ENCODE measurements at places on chromosomes 1 and 21.

DNA sequence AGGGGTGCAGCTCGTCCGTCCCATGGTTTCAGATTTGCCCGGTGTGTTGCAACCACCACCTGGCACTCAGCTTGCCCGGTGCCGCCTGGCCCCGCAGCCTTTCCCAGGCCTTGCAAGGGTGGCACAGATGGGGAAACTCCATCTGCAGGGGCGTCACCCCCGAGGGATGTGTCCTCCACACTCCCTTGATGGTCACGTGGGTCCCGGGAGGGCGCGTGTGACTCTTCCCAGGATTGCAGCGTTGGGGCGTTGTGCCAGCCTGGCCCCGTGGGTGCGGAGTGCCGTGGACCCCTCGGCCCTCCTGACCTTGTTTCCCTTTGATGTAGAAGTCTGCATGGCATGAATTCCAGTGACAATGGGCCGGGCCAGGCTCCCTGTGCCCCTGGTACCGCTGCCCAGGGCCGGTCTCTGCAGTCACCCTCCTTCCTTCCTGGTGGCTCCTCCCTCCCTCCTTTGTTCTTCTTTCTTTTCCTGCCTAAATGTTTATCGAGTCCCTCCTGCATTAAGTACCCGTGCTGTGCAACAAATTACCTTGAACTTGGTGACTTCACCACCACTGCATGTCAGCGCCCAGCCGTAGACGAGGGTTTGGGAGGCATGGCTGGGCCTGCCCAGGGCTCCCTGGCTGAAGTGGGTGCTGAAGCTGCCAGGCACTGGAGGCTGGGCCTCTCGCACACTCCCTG lies 22.9 kb downstream of the RRP1 start:
- no peak for DNase-seq

- DNase-seq, result no peak
These were observed 58.6 kb downstream of the DDR2 start for GRCh38 chr1:162690672-162691434.

DNA sequence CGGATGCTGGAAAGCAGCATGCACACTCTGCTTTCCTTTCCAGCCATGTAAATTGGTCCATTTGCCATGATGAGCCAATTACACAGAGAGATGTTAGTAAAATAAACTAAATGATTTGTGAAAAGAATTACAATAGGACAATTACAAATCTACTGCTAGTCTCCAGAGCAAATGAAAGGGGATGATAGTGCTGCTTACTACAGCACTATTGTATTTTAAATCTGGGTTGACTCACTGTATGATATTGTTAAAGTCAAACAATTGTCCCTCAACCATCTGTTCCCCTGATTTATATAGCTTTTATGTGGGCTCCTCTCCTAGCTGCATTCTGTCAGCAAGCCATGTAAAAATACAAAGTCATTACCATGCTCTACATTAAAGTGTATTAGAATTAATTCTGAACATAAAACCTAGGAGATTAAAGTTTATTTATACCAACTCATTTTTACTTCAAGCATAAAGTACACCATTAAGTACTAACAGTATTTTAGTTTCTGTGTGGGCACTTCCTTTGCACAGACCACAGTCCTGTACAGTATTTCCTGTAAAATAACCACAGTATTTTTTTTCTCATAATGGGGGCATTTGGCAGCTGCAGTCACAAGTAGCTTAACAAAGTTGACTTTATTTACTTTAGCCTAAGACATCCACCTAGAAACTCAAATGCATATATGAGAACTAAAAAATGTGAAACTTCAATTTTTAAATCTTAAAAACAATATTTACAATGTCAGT lies 135.8 kb downstream of the VAV3 start:
- no peak for DNase-seq

DNA sequence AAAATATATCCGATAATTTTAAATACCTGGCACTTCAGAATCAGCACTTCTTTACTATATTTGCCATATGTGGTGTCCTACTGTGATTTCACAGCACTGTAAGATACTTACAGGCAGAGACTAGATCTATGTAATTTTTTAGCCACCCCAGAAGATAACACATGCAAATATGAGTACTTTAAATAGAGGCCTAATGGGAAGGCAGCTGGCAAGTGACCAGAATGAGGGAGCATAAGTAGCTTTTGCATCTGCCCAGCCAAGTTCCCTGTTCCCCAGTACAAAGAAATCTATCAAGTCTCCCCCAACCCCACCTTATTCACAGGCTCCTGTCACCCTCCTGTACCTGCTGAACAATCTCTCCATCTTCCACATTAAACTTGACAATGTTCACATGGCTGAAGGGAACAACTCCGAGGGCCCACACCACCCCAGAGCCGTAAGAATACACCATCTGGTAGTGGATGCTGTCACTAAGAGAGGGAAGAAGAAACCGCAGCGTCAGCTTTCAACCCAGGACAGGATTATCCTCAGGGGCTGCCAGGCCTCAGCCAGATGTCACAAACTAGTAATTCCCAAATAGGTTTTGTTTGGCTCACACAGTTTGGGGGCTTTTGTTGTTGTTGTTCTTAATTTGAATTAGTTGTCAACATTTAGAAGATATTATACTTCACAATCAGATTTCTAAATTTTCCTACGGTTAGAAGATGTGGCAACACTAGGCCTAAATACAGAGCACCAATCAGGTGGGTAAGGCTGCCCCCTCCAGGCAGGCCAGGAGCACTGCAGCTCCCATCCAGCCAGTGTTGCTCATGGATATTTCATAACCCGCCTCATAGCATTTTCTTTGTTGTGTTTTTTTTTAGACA lies 10.4 kb downstream of the EMC1 start:
- DNase-seq, result peak; percentile 24

- DNase-seq, result no peak
These were observed 40.1 kb downstream of the SLC35F3 start for GRCh38 chr1:233944601-233945000.

DNA sequence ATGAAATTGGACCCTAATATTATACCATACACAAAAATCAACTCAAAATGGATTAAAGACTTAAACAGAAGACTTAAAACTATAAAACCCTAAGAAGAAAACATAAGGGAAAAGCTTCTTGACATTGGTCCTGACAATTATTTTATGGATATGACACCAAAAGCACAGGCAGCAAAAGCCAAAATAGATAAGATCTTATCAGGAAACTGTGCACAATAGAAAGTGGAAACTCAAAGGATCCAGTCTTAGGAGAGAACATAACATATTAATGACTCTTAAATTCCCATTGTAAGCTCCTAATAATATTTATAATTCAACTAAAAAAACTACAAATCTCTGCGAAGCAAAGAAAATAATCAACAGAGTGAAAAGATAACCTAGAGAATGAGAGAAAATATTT lies 39.8 kb downstream of the RGS13 start:
- no peak for DNase-seq

GRCh38 chr1:189764391-189765320 lies 713.0 kb downstream of the BRINP3 start:
- no peak for DNase-seq

GRCh38 chr1:231252336-231252735 lies 11.3 kb downstream of the GNPAT start:
- DNase-seq, result no peak

GRCh38 chr1:165056914-165057313 lies 299.6 kb downstream of the LMX1A start:
- no peak for DNase-seq

DNA sequence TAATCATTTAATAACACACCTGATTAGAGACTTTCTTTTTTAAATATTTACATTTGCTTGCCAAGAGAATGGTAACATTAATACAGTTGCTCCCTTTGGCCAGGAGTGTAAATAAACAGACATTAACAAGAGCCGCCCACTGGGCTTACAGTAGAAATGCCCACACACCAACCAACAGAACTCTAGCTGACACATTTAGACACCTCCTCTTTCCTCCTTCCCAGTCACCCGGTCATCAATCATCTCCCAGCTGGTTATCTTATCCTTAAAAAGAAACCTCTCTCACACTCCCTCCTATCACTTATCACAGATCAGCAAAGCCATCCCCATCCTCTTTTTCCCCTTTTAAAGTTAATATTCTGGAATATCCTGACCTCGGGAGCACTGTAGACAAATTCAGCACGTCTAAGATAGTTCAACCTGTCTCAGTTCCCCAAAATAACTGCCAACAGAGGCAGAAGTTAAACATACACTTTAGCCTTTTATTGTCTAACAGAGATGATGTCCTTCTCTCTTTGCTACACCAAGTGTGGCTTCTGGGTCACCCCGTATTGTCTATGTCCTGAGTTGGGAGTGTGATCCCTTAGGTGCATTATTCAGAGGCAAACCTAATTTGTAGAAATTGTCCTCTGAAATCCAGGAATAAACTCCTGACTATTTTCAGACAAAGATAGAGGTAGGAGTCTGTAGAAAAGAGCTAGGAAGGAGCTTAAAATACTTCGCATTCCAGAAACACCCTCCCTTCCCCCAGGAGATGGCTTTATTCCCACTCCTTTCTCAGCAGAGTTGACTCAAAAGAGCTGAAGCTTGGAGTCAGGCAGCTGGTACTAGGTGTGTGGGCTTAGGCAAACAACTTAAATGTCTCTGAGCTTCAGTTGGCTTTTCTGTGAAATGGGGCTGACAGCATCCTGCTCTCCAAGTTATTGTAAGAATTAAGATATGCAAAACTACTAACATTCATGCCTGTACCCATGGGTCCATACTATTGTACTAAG lies 8.8 kb downstream of the MYCL start:
- DNase-seq, result no peak

DNA sequence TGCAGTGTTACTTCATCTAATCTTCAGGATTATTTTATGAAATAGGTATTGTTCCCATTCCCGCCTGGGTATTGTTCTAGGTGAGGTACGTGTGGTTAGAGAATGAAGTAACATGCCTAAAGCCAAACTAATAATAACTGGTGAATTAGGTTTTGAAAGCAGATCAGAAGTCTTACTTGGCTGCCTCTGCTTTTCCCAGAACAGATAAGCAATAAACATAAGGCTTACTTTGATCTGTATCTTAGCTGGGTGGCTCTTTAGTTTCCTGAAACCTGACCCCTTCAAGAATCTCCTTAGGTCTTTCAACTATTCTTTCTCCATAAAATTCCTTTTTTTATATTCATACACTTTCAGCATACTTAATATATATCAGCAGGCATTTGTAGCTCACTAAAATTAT lies 65.3 kb downstream of the VAV3 start:
- DNase-seq, result no peak

DNA sequence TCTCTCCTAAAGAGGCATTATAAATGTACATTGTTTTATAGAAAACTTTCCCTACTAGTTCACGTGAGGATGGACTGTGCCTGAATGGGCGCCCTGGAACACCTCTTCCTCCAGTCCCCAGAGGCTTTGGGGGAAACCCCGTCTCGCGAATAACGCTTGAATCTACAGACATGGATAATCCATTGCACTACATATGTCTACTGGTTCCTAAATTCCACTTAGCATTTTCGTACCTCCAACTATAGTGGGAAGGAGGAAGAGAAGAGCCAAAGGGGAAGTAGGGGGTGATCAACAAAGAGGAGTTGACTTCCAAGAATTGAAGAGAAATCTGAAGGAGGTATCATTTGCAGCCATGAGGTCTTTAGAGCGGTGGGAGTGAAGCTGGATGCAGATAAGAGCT lies 11.1 kb downstream of the BARHL2 start:
- no peak for DNase-seq

DNA sequence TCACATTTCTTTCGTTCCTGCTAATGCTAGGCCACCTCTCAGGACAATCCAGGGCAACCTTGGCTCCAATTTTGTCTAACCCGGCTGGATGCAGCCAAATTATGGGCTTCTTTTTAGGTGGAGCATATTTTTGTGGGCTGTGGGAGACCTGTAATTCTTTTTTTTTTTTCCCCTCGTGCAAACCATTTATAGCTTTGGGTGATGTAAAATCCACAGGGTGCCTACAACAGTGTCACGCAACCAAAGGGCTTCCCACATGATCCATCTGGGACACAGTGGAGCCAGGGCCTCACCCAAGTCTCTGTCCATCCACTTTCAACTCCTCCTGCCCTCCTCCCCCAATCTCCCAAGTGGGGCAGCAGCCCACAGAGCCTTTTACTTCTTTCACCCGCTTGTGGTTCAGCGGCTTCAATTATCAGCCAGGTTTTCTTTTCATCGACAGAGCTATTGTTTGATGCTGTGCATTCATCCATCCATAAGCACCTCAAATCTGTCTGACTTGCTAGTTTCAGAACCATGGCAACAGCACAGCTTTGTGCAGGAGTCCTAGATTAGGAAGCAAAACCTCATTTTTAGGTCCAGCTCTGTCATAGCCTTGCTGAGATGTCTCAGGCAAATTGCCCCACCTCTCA lies 10.0 kb upstream of the OVAAL start:
- no peak for DNase-seq

DNA sequence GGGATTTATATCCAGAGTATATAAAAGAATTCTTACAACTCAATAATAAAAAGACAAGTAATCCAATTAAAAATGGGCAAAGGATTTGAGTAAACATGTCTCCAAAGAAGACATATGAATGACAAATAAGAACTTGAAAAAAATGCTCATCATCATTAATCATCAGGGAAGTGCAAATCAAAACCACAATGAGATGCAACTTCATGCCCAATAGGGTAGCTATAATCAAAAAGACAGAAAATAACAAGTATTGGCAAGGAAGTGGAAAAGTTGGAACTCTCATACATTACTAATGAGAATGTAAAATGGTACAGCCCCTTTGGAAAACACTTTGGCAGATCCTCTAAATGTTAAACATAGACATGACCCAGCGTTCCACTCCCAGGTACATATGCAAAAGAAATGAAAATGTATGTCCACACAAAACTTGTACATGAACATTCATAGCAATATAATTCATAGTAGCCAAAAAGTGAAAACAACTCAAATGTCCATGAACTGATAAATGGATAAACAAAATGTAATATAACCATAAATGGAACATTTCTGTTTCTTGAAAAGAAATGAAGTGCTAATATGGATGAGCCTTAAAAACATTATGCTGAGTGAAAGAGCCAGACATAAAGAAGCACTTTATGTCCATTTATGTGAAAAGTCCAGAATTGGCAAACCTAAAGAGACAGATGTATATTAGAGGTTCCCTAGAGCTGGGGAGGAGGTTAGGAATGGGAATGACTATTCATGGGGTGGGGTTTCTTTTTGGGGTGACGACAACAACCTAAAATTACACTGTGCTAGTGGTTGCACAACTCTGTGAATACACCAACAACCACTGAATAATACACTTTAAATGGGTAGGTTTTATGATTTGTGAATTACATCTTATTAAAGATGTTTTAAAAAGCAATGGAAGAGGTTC lies 259.7 kb downstream of the RHOU start:
- no peak for DNase-seq

GRCh38 chr1:223363856-223364684 lies at the start of gene SUSD4:
SUSD4 (minus strand) TSS chr1:223364176; CDS start chr1:223363425, 751 bp downstream.
- DNase-seq, result peak; percentile 50

GRCh38 chr1:169906938-169907337 lies 13.2 kb upstream of the SCYL3 start:
- DNase-seq, result no peak

- no peak for DNase-seq
These were observed 256.9 kb upstream of the RAB4A start for GRCh38 chr1:229013981-229014380.
